ENCODE measurements at places on chromosomes 4 and X.

- DNase-seq, result no peak
Measured at GRCh38 chrX:2425286-2426071, 75.3 kb downstream of the DHRSX start.

GRCh38 chrX:39946822-39947221 is 150.9 kb downstream of the BCOR start:
- DNase-seq, result no peak

DNA sequence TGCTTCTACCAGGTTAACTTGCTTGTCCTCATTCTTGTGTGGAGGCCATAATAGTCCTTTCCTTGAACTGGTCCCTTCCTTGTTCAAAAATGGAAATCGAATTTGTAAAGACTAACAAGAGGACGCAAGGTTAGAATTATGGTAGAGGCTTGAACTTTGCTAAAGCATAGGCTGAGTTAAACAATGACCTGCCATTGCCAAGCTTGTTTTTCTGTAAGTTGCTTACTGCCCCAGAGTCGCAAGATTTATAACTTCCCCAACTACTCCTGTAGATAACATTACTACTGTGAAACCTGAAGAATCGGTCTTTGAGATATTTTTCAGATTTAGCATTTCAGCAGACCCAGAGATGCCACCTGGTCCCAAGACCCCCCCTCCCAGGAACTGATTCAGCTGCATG is 45.3 kb downstream of the RAB33B start:
- DNase-seq, result no peak

DNA sequence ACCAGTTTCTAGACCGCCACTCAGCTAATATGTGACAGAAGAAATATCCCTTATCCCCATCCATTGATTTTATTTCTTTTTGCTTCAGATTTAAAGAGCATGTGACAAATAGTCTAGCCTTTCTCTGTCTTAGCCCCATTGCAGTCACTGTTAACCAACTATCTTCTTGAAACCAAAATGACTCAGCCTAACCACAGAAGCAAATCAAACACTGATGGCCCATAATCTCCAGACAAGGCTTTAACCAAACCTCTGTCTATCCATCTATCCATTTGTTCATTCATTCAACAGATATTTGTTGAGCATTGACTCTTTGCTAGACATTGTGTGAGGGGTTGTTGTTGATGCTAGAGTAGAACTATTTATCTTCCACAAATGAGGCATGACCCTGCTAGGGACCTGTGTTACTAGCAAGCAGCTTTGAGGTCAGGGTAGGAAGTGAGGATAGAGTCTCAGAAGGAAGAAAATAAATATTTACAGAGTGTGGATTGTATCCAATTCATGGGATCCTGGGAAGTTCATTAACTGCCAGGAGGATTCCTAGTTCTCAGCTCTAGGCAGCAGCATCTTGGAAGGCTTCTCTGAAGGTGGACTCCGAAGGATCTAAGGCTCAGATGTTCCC is 22.5 kb downstream of the HNRNPH2 start:
- DNase-seq, result no peak

GRCh38 chr4:178812866-178813265 is 1370.6 kb upstream of the AGA start:
- no peak for DNase-seq

GRCh38 chr4:183241322-183241640 is 78.8 kb downstream of the CLDN22 start:
- no peak for DNase-seq

GRCh38 chr4:13645075-13645474 is 17.6 kb upstream of the BOD1L1 start:
- no peak for DNase-seq

- no peak for DNase-seq
Measured at GRCh38 chrX:150164971-150165600, 198.0 kb upstream of the MAMLD1 start.

DNA sequence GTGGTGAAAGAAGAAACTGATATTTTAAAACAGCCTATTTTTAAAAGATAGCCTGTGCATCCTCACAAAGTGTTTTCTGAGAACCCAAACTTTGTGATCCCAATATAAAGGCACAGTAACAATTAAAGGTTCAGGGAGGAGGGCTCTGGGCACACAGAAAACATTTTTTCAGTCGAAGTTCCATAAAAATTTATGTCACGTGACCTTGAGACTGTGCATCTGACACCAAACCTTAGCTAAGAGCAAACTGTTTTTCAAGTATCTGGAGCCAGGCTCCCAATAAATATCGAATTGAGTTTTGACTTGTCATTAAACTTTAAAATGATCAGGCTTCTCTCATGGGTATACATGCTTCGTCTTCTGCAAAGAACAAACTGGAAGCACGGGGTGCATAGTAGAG is 177.9 kb downstream of the BEND2 start:
- no peak for DNase-seq

DNA sequence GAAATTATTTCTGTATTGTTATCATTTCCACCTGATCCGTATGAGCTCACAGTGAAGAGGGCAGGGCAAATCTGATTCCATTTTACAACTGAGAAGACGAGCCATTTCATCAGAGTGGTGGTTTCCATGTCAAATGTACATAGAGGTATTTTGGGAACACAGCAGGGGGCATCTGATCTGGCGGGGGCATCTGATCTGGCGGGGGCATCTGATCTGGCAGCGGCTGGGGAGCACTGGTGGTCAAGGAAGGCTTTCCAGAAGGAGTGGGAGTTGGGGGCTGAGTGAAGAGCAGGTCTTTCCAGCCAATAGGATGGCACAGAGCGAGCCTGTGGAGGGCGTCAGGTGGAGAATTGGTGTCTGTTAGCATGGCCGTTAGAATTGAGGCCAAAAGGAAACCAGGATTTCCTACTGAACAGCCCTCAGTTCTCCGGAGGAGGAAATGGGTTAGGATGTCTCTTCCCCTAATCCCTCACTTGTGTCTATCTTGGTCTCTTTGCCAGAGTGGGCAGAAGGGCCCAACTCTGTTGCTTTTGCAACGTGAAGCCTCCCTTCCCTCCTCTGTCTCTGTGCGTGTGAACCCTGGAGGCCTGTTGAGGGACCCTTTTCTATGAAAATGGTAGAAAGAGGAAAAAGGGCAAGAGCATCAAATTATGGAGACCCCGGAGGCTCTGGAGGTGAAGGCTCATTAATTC is 41.3 kb downstream of the RHOH start:
- DNase-seq, result no peak

DNA sequence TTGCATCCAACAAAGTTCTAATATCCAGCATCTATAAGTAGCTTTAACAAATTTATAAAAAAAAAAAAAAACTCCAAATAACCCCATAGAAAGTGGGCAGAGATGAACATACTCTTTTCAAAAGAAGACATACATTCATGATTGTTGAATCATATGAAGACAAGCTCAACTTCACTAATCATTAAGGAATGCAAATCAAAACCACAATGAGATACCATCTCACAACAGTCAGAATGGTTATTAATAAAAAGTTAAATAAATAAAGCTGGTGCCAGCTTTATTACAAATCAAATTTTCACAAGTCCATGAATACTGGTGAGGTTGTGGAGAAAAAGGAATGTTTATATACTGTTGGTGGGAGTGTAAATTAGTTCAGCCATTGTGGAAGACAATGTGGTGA is 592.0 kb downstream of the IQCM start:
- DNase-seq, result no peak

DNA sequence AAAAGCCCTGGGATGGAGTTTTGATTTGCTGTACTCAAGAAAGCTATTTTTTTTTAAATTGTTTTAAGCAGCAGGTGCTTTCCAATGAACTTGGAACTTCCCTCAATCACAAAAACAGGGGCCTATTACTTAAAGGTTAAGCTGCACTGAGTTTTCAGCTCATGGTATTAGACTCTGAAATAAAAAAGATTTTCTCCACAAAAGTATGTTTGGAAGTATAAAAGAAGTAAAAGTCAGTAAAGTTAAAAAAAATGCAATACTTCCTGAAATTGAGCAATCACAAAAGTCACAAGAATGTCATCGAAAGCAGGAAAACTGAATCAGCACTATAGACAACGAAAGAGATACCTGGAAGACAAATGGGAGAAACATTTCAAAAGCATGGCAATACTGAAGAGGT is 38.9 kb upstream of the PLAC8 start:
- DNase-seq, result no peak

All from NT2/D1 (cell line).